ENCODE measurements at places on chromosomes 16 and 17.

GRCh38 chr17:29642171-29642611 lies 19.5 kb upstream of the CORO6 start:
- no peak for DNase-seq

DNA sequence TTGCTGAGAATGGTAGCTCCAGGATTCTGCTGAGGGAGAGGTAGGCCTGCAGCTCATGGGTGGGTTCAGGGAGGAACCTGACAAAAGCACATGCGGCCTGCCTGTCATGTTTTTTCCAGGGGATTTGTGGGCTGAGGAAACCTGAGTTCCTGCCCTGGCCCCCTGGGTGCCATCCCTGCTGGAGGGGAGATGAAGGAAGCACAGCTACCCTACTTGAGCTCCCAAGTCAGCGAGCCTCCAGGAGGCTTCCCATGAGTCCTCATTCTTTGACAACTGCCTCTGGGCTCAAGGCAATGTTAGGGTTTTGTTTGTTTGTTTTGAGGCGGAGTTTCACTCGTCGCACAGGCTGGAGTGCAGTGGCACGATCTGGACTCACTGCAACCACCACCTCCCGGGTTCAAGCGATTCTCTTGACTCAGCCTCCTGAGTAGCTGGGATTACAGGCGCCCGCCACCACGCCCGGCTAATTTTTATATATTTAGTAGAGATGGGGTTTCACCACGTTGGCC lies 12.1 kb upstream of the FLYWCH1 start:
- DNase-seq, result no peak

DNA sequence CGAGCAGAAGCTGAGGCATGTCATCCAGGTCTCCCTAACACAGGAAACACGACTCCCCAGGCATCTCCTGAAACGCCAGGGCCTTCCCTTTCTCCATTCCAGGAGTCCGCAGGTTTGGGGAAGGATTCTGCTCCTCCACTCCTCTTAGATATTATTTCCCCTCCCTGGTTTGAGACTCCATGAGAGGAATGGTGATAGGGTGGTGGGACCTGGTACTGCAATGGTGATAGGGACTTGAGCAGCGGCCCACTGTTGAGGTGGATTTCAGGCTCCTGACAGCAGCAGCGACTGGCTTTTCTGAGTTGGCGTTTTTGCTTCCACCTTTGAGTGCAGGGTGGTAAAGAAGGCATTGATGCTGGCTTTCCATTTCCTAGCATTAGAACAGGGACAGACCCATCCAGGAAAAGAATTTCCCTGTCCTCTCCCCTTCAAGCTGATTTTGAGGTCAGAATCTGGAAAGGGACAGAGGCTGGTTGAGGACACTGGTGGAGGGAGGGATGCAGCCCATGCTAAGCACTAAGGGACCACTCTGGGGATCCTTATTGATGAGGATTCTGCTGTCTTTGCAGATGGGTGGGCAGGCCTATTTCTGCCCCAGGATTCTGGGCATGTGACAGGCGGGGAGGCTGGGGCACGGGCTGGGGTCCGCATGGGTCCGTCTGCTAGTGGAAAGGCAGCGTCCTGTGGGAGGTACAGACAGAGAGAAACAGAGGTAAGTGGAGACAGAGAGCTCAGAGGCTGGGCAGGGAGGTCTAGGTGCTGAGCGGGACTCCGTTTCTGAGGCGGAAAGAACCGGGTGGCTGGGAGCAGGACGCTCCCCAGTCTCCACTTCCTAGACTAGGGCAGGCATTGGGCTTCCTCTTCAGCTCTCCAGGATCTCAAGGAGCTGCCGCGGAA lies 1.3 kb upstream of the TBX4 start:
- no peak for DNase-seq

GRCh38 chr17:82215095-82215971 lies 2.7 kb upstream of the CCDC57 start:
- no peak for DNase-seq

- DNase-seq, result no peak
These were observed 667 bp downstream of the EFCAB13 start for GRCh38 chr17:47324224-47325020.

DNA sequence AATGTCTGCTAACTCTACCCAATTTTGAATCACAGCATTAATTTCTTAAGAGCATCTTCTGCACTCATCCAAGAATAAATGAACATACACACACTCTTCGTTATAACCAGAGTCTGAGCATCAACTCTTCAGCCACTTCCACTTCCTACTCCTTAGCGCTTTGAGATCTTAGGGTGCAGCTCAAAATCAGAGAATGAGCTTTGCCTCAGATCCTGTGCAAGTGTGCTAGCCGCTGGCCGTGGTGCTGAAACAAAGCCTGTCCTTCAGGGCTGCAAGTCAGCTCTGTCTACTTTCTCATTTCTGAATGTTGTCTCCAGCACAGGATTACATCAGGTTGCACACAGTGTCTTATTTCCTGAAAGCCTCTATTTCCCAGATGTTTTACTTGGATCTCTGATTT lies 165.4 kb downstream of the AIPL1 start:
- DNase-seq, result no peak

Measured in nucleus accumbens (tissue), 56 donors.